ENCODE measurements at places on chromosomes 5 and 9. TPM values are rescaled to one million over a fixed set of nuclear protein-coding genes. Genes with fewer than 3 reads are reported as not detected.

DNA sequence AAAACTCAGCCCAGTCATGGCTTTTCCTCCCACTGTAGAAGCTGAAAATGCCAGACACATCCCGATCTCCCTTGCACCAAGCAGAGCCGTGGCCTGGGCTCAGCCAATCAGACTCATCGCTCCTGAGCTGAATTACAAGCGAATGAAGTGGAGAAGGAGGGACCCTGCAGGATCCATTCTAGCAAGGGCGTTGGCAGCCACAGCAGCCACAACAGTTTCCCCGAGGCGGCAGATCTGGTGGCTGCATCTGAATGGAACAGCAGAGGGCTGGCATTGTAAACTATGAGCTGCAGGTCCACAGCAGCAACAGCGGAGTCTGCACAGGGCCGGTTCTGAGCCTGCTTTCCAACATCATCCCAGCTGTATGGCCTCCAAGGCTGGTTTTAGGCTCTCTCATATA is 23.8 kb downstream of the ALG2 start:
- H3K4me1 ChIP-seq: no peaks in the 10 kb centered on the region
- H3K27me3 ChIP-seq: no peaks in the 10 kb centered on the region
- no peak overlapping the region for H3K27ac ChIP-seq
- no peak overlapping the region for H3K4me3 ChIP-seq
- H3K36me3 ChIP-seq: no peaks in the 10 kb centered on the region
- no peak for DNase-seq

GRCh38 chr5:78827725-78828124 is 157.4 kb downstream of the ARSB start:
- H3K36me3 ChIP-seq: no peaks in the 10 kb centered on the region
- no peaks in the 10 kb centered on the region for H3K4me1 ChIP-seq
- H3K4me3 ChIP-seq: no peak overlapping the region
- no peak for DNase-seq
- H3K27ac ChIP-seq: no peak overlapping the region
- H3K27me3 ChIP-seq: no peaks in the 10 kb centered on the region

GRCh38 chr5:139658501-139658927 is 10.4 kb downstream of the CXXC5 start:
- no peak overlapping the region for H3K4me3 ChIP-seq
- peaks cover 4% of the 10 kb centered on the region for H3K4me1 ChIP-seq
- no peak for DNase-seq
- no peaks in the 10 kb centered on the region for H3K36me3 ChIP-seq

FCHO2 gene
- 65.1 TPM for total RNA-seq

All from uterus (tissue), 4 donors.